Activated T-helper 17 cell treated with anti-CD3 and anti-CD28 coated beads, Interleukin-2, amount 50 U/mL, for 72 hours (primary cell): ENCODE measurements at places on chromosomes 2 and 18.

DNA sequence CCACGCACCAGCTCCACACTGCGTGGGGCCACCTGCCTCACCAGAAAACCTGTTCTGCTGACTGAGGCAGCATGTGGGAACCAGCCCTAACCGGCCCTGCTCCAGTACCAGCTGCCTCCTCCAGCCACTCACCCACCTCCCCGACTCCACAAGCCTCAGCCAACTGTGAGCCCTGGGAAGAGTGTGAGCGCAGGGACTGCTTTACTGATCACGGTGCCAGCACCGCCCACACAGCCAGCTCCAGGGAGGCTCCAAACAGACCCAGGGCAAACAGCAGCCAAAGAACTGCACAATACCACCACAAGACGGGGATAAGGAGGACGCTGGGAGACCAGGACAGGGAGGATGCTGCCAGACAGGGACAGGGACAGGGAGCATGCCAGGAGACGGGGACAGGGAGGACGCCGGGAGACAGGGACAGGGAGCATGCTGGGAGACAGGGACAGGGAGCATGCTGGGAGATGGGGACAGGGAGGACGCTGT is 28.4 kb downstream of the EIPR1 start:
- peaks cover 72% of the 10 kb centered on the region for H3K36me3 ChIP-seq
- no peak overlapping the region for H3K4me3 ChIP-seq
- ATAC-seq, result no peak
- H3K27ac ChIP-seq, result no peak overlapping the region
- H3K4me1 ChIP-seq, result no peaks in the 10 kb centered on the region
- H3K27me3 ChIP-seq, result no peaks in the 10 kb centered on the region

GRCh38 chr2:121263996-121264715 is 20.8 kb downstream of the TFCP2L1 start:
- no peak for ATAC-seq
- H3K4me3 ChIP-seq, result no peak overlapping the region
- no peaks in the 10 kb centered on the region for H3K27me3 ChIP-seq
- no peaks in the 10 kb centered on the region for H3K36me3 ChIP-seq
- H3K4me1 ChIP-seq, result no peaks in the 10 kb centered on the region
- H3K27ac ChIP-seq, result no peak overlapping the region

- H3K4me1 ChIP-seq, result peaks cover 53% of the 10 kb centered on the region
- peaks cover 48% of the 10 kb centered on the region for H3K36me3 ChIP-seq
- ATAC-seq, result peak; percentile 36
- H3K27me3 ChIP-seq, result no peaks in the 10 kb centered on the region
- H3K27ac ChIP-seq, result peak overlapping the region; percentile 92
Observed at GRCh38 chr2:84839851-84840250, 41.0 kb downstream of the TRABD2A start.

DNA sequence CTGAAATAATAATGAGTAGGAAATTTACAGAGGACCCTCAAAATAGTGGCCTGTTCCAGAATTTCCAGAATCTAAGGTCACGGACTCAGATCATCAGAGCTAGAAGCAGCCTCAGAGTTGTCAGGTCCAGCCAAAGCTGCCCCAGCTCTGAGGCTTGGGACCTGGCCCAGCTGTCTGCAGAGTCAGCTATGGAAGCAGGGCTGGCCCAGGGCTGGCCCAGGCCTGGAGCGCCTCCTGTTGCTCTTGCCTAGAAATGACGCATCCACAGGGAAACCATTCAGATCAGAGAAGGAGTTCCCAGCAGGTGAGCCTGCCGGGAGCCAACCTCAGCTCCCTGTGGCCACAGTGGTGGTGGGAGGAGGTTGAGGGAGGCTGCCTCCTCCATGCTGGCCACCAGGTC is 106.7 kb upstream of the ARL4C start:
- H3K4me1 ChIP-seq, result no peaks in the 10 kb centered on the region
- H3K4me3 ChIP-seq, result no peak overlapping the region
- H3K36me3 ChIP-seq, result no peaks in the 10 kb centered on the region
- H3K27me3 ChIP-seq, result peaks cover 24% of the 10 kb centered on the region

DNA sequence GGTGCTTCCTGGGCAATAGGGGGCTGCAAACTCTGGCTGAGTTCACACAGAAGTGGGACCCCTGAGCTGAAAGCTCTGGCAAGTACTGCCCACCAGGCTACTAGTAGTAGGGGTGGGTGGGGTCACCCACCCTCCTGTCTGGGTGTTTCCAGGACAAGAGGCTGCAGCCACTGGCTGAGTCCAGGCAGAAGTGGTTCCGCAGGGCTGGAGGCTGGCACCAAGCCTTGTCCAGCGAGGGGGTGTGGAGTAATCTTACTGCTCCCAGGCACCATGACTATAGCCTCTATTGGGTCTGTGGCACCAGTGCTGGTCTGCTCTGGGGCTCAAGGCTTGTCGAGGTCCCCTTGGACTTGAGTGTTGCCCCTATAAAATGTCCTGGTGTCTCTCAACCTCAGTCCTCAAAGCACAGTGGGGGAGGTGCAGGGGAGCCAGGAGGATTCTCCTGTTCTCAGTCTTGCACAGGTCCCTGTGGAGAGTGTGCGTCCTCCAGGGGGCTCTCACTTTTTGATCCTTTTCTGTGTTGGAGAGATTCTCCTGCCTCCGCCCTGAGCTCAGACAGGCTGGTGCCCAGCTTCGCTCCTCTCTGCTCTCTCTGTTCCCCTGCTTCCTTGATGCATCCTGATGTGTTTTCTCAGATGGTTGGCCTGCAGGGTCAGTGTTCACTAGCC is 48.1 kb downstream of the NUP35 start:
- peaks cover 58% of the 10 kb centered on the region for H3K36me3 ChIP-seq
- no peak overlapping the region for H3K27ac ChIP-seq
- peaks cover 13% of the 10 kb centered on the region for H3K4me1 ChIP-seq
- no peaks in the 10 kb centered on the region for H3K27me3 ChIP-seq

- H3K27ac ChIP-seq, result no peak overlapping the region
- H3K4me3 ChIP-seq, result no peak overlapping the region
- no peak for ATAC-seq
- no peaks in the 10 kb centered on the region for H3K27me3 ChIP-seq
Observed at GRCh38 chr2:172211512-172211911, 108.8 kb upstream of the DLX2 start.

GRCh38 chr18:54116541-54117257 is 107.8 kb downstream of the MBD2 start:
- H3K27me3 ChIP-seq, result no peaks in the 10 kb centered on the region
- no peak for ATAC-seq
- H3K4me3 ChIP-seq, result no peak overlapping the region
- H3K4me1 ChIP-seq, result peaks cover 5% of the 10 kb centered on the region
- no peak overlapping the region for H3K27ac ChIP-seq
- no peaks in the 10 kb centered on the region for H3K36me3 ChIP-seq

DNA sequence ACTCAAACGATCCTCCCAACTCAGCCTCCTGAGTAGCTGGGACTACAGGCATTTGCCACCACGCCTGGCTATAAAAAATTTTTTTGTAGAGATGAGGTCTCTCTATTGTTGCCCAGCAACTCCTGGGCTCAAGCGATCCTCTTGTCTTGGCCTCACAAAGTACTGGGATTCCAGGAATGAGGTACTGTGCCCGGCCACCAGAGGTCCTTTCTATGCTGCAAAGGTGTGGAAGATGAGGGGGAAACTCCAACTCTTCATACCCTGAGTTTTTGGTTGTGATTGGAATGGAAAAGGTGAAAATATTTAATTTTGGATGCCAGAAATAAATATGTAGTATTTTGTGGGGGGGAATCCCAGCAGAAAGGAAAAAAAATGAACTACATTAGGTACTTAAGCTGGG is 36.0 kb downstream of the MRPL33 start:
- no peak for ATAC-seq

- ATAC-seq, result no peak
- peaks cover 6% of the 10 kb centered on the region for H3K4me1 ChIP-seq
- H3K27me3 ChIP-seq, result peaks cover 25% of the 10 kb centered on the region
- no peak overlapping the region for H3K27ac ChIP-seq
- no peak overlapping the region for H3K4me3 ChIP-seq
Observed at GRCh38 chr2:95670686-95671085, 78.9 kb downstream of the TRIM43 start.

DNA sequence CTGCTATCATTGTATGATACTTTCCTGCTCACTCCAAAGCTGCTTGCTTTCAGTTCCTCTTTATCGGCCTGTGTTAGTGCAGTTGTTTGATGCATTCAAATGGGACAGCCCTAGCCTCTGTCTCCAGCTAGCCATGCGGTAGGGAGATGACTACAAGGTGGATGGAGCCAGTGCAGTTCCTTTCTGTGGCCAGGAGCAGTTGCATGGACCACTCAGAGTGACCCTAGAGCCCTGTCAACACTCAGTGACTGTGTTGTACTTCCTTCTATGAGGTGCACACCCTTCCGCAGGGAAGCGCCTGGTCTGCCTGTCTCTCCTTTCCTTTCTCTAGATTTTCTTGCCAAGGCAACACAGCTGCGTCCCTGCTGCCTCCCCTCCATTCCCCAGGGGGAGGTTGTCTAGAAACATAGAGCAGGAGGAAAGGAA is 33.8 kb downstream of the KCNS3 start:
- ATAC-seq, result no peak
- H3K4me3 ChIP-seq, result no peak overlapping the region
- no peaks in the 10 kb centered on the region for H3K4me1 ChIP-seq
- no peaks in the 10 kb centered on the region for H3K36me3 ChIP-seq

DNA sequence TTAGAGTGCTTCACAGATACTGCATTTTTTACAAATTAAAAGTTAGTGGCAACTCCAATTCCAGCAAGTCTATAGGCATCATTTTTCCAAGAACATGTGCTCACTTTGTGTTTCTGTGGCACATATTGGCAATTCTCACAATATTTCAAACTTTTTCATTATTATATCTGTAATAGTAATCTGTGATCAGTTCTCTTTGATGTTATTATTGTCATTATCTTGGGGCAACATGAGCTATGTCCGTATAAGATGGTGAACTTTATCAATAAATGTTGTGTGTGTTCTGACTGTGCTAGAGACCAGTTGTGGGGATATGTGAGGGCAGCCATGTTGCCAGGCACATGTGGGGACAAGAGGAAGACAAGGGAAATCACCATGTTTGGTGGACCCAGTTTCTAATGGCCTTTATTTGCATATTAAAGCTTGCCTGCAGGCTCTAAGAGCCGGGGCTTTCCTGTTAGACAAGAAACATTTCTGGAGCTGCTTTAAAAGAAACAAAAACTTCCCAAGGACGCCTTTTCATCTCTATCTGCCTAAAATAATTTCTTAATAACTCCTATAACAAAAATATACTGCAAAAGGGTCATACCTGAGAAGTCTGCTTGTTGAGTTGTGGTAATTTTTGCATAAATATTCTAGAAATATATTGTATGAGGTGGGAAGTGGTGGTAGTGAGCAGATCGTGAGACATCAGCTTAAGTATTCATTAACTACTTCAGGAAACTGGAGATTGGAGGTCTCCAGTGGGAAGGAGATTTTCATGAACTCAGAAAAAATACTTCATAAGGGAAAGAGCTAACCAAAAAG is 37.2 kb downstream of the KYNU start:
- H3K27me3 ChIP-seq, result peaks cover 26% of the 10 kb centered on the region
- H3K27ac ChIP-seq, result no peak overlapping the region
- H3K36me3 ChIP-seq, result no peaks in the 10 kb centered on the region

- H3K4me1 ChIP-seq, result no peaks in the 10 kb centered on the region
- no peak overlapping the region for H3K4me3 ChIP-seq
- H3K36me3 ChIP-seq, result no peaks in the 10 kb centered on the region
- H3K27me3 ChIP-seq, result no peaks in the 10 kb centered on the region
Observed at GRCh38 chr2:139080244-139080643, 300.1 kb upstream of the NXPH2 start.

- H3K27me3 ChIP-seq, result no peaks in the 10 kb centered on the region
- no peak for ATAC-seq
- H3K36me3 ChIP-seq, result no peaks in the 10 kb centered on the region
- H3K4me3 ChIP-seq, result no peak overlapping the region
Observed at GRCh38 chr2:43356774-43357173, 130.4 kb upstream of the ZFP36L2 start.

GRCh38 chr2:159695795-159696448 is 16.4 kb upstream of the MARCHF7 start:
- no peak overlapping the region for H3K27ac ChIP-seq
- H3K4me1 ChIP-seq, result no peaks in the 10 kb centered on the region
- H3K4me3 ChIP-seq, result no peak overlapping the region
- ATAC-seq, result no peak
- H3K27me3 ChIP-seq, result no peaks in the 10 kb centered on the region

DNA sequence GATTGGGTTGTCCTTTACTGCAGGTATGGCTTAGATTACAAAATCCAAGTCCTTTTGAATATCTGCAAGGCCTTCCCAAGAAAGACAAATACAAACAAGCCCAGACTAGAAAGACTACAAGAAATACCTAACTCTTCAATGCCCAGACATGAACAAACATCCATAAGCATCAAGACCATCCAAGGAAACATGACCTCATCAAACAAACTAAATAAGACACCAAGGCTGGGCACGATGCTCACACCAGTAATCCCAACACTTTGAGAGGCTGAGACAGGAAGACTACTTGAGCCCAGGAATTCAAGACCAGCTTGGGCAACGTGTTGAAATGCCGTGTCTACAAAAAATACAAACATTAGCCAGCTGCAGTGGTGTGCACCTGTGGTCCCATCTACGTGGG is 31.7 kb downstream of the MAP4K3 start:
- H3K27me3 ChIP-seq, result no peaks in the 10 kb centered on the region
- ATAC-seq, result no peak
- H3K27ac ChIP-seq, result no peak overlapping the region

- H3K36me3 ChIP-seq, result no peaks in the 10 kb centered on the region
- H3K27me3 ChIP-seq, result no peaks in the 10 kb centered on the region
- H3K4me3 ChIP-seq, result peak overlapping the region; percentile 16
- ATAC-seq, result no peak
Observed at GRCh38 chr2:23912054-23912453, 14.9 kb downstream of the ATAD2B start.
